ENCODE measurements at places on chromosomes 2 and 18.

GRCh38 chr18:52615943-52616342 is 275.9 kb downstream of the DCC start:
- no peak for DNase-seq

GRCh38 chr2:86677816-86678215 is 42.3 kb upstream of the RMND5A start:
- no peak for DNase-seq

GRCh38 chr2:84443477-84443876 is 15.6 kb downstream of the SUCLG1 start:
- no peak for DNase-seq

GRCh38 chr2:196500686-196501431 is 138.7 kb upstream of the CCDC150 start:
- no peak for DNase-seq

- DNase-seq, result no peak
Measured at GRCh38 chr2:75775311-75775823, 64.7 kb upstream of the GCFC2 start.

DNA sequence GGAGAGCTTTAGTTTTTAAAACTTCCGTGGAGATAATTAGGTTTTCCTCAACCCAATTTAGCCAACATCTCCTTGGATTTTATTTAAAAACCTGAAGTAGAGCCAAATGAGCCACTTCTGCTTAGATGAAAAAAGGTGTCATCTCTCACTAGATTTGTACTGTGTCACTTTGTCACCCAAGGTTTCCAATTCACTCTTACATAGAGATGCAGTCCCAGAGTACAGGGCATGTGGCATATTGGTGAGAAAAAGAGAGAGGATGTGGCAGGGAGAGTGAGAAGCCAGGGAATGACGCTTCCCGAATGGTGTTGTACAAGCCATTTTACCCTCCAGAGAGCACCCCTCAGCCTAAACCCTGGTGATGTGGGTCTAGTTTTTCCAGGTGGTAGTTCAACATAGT is 44.4 kb upstream of the CTLA4 start:
- no peak for DNase-seq

- no peak for DNase-seq
Measured at GRCh38 chr2:137179542-137179941, 414.2 kb downstream of the THSD7B start.

DNA sequence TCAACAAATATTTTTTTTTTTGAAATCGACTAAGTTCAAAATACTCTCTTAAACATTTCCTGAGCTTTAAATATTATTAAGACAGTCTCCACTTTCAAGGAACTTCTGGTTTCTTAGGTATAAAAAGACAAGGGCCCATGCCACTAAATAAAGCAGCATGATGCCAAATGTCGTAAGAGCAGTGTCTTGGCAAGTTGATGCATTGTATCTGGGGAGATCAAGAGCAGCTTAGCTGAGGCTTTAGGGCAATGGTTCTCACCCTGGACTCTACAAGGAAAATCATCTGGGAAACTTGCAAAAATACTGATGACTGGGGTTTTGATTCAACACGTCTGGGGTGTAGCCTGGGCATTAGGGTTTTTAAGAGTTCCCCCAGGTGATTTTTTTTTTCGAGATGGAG is 41.3 kb downstream of the COL4A3 start:
- no peak for DNase-seq

GRCh38 chr18:11943551-11943950 is 35.4 kb upstream of the MPPE1 start:
- DNase-seq, result no peak

- DNase-seq, result peak; percentile 66
Measured at GRCh38 chr18:3248658-3249359, 1.2 kb downstream of the MYL12A start.

GRCh38 chr2:130744287-130745117 is 10.8 kb upstream of the AMER3 start:
- no peak for DNase-seq

DNA sequence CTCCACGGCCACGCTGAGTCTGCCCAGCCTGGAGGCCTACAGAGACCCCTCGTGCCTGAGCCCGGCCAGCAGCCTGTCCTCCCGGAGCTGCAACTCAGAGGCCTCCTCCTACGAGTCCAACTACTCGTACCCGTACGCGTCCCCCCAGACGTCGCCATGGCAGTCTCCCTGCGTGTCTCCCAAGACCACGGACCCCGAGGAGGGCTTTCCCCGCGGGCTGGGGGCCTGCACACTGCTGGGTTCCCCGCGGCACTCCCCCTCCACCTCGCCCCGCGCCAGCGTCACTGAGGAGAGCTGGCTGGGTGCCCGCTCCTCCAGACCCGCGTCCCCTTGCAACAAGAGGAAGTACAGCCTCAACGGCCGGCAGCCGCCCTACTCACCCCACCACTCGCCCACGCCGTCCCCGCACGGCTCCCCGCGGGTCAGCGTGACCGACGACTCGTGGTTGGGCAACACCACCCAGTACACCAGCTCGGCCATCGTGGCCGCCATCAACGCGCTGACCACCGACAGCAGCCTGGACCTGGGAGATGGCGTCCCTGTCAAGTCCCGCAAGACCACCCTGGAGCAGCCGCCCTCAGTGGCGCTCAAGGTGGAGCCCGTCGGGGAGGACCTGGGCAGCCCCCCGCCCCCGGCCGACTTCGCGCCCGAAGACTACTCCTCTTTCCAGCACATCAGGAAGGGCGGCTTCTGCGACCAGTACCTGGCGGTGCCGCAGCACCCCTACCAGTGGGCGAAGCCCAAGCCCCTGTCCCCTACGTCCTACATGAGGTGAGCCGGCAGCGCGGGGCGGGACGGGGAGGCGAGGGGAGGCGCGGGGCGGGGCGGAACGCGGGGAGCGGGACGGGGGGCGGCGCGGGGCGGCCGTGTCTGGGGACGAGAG is 15.2 kb downstream of the NFATC1 start:
- DNase-seq, result no peak

GRCh38 chr2:33040541-33040940 is 93.8 kb downstream of the LTBP1 start:
- no peak for DNase-seq

- no peak for DNase-seq
Measured at GRCh38 chr2:127909019-127909418, 23.3 kb upstream of the AMMECR1L start.

DNA sequence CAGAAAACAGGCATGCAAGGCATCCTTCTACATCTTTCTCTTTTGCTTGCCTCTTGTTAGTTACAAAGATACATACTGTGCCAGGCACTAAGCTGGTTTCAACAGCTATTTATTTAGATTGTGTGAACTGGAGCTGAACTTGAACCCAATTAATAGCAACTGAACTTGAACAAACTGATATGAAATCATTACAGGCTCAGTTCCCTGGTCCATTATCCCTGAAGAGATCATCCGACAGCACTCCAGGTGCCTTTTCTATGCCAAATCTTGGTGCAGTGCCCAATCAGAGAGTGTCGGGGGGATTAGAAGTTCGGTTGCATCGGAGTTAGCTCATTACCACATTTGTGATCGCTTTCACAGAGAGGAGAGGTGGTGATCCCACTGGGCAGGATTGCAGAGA is 477.6 kb downstream of the PARD3B start:
- DNase-seq, result no peak

GRCh38 chr18:79585395-79586370 is 93.9 kb upstream of the CTDP1 start:
- DNase-seq, result no peak

- DNase-seq, result no peak
Measured at GRCh38 chr2:233245406-233245805, 6.1 kb upstream of the ATG16L1 start.

DNA sequence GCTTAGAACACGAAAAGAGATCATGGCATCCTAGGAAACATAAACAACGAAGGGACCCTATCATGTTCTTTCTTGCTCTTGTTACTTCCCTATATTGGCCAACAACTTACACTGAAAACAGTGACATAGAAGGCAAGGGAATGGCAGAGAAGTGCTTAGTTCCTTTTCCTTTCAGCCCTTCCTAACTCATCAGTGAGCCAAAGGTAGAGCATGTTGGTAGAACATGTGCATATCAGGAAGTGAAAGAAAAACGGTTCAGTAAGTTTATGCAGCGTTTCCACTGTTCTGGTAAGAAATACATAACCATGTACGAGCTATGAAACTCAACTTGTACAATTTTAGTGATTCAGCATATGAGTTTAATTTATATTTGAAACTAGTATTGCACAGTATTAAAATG is 21.7 kb downstream of the AKAIN1 start:
- peak; percentile 95 for DNase-seq

GRCh38 chr18:44321868-44322590 is 358.7 kb upstream of the SETBP1 start:
- no peak for DNase-seq

DNA sequence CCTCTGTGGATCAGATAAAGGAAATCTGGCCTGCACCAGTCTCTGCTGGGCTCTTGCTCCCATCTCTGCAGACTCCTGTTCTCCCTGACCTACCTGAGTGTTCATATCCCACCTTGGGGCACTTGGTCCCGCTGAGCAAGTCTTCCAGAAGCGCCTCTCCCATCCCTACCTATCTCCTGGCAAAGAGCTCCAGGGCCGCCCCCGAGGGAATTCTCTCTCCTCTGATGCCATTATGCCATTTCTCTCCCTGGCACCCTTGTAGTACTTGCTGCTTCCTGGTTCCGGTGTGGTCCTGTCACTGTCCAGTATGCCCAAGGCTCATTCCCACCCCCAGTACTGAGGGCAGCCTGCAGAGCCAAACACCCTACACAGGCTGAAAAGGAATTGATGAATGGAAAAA is 99.8 kb downstream of the KLHL29 start:
- DNase-seq, result no peak

DNA sequence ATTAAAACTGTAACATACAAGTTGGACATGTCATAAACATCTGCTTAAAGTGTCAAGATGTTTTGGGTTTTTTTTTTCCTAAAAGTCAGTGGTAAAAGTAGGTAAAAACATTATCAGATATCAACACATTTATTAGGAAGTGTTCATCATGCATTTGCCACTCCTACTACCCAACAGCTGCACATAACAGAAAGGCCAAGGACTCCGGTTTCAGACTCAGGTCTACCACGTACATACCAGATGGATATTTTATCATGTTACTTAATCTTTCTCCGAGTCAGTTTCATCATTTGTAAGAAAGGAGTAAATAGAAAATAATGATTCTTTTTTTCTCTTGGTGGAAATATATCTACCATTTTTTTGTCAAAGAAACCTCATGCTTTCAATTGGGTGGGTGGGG is 192.3 kb downstream of the UBE2E3 start:
- DNase-seq, result peak; percentile 2

DNA sequence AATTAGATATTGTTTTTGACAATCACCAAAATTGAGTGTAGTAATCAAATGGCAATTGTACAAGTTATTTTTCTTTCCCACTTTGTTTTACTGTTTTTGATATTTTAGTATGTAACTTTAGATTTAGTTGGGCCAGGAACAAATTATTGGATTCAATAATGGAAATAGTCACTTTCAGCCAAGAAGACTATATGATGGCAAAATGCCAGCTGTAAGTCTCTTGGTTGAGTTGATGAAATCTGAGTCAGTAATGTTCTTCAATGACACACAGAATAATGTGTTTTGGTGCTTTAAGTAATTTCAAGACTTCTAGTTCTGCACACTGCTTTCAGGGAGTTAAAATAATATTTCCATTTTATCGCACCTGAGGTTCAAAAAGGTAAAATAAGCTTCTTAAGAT is 2022.0 kb upstream of the CELF4 start:
- DNase-seq, result no peak

GRCh38 chr2:20153131-20153851 is 71.6 kb downstream of the SDC1 start:
- DNase-seq, result no peak

- DNase-seq, result no peak
Measured at GRCh38 chr2:2018713-2019410, 274.5 kb upstream of the PXDN start.

DNA sequence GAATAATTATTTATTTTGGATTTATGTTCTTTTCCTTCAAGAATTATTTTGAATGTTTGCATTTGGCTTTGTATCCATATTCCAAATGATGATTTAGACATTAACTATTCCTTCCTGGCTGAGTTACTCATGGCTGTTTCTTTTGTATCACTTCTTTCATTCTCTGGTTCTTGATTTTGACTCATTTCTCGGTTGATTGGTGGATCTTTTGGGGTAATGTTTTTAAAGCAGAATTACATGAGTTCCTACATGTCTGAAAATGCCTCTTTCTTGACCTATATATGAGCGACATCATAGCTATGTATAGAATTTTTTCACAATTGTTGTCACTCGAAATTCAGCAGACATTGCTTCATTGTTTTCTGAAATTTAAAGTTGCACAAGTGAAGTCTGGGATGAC is 39.5 kb downstream of the CYP26B1 start:
- DNase-seq, result no peak

DNA sequence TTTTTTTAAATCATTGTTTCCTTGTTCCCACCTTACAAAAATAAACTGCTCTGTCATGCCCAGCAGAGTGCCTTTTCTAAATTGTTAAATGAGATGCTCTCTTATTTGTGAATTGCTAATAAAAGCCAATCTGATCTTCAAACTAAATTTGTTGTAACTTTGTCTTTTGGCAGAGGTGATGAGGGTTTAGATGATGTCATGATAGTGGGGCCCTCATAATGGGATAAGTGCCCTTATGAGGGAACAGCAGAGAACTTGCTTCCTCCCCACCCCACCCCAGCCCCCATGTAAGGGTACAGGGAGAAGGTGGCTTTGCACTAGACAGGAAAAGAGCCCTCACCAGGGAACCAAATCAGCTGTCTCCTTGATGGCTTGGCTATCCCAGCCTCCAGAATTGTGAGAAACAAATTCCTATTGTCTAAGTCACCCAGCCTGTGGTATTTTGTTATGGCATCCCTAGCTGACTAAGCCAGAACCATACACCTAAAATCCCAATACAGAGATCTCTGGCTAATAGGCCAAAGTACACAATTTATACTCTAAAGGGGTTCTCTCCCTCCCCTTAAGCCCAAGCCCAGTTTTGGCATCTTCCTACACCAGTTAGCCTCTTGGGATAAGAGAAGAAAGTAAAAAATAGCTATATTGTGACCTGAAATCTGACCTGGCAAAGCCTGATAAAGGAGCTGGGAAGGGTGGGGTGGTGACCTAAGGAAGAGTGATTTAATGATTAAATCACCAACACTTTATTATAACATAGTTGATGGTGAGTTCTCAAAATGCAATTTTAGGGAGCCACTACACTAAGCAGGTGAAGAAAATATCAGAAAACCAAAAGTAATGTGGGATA is 40.3 kb upstream of the HNRNPA3 start:
- no peak for DNase-seq

DNA sequence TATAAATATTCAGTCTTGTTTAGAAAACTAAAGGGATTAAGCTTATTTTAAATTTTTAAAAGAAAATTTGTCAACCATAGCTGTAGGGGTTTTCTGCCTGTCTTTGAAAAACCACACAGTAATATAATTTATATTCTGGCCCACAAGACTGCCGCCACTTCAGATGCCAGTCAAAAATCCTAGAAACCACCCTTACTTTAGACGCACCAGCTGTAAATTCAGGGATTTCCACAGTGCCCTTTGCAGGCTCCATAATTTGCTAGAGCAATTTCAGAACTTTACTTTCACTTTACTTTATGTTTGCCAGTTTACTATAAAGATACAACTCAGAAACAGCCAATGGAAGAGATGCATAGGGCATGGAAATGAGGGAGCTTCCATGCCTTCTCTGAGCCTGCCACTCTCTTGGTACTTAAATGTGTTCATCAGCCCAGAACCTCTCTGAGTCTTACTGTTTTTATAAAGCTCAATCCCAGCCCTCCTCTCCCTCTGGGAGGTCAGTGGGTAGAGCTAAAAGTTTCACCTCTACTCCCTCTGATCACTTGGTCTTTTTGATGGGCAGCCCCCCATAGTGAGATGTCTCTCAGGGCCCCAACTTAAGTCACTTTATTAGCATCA is 63.3 kb downstream of the KYNU start:
- DNase-seq, result no peak
